Stimulated activated CD4-positive, alpha-beta T cell treated with anti-CD3 and anti-CD28 coated beads, Interleukin-1b, Interleukin-23, amount 100 ng/mL, for 4 hours (primary cell): ENCODE measurements at places on chromosomes 2 and 18.

- no peak for DNase-seq
These were observed 141.7 kb upstream of the TWIST2 start for GRCh38 chr2:238706163-238706562.

DNA sequence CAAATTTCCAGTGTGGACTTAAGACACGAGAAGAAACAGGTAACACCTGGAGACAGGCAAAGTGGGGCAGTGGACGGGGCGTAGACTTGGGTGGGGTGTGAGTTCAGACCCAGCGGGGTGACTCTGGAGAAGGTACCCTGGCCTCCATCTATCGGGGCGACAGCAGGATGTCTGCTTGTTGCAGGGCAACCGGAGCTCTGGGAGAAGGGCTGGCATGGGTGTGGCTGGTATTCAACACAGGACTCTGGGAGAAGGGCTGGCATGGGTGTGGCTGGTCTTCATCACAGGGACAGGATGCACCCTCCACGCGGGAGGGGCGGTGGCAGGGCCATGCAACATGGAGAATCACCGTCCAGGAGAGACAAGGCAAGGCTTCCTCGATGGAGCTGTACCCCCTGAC lies 198.5 kb downstream of the HDAC4 start:
- no peak for DNase-seq

DNA sequence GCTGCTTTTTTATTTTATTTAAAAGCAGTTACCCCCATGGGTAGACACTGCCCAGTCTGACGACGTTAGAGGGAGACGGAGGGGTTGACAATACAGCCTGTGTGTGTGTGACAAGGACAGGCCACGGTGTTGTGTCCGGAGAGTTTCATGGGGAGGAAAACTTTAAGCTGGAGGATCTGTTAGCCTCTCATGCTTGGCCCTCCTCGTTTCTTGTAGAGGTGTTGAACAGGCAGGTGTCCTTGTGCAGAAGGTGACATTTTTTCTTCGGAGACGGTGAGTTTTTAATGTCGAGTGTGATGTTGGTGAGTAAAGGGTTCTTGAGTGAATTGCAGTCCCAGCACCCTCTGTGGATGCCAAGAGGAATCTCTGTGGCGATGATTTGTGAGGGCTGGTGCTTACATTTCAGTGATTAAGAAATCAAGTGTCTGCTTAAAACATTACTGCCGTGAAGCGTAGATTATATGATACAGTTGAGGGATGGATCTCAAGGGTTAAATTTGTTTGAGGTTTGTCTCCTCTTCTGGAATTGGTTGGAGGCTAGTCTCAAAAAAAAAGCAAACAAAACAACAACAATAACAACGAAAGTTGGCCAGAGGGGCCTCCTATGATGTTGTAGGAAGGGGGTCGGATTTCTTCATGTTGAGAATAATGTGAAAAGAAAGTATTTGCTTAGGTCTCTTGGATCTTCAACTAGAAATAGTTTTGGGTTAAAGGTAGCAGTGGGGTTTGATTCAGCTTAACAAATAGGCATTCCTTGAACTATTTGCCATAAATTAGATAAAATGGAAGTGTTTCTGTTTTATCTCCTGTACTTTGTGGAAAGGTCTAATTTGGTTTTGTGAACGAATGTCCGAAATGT lies 1.6 kb downstream of the NCOA1 start:
- DNase-seq = no peak

DNA sequence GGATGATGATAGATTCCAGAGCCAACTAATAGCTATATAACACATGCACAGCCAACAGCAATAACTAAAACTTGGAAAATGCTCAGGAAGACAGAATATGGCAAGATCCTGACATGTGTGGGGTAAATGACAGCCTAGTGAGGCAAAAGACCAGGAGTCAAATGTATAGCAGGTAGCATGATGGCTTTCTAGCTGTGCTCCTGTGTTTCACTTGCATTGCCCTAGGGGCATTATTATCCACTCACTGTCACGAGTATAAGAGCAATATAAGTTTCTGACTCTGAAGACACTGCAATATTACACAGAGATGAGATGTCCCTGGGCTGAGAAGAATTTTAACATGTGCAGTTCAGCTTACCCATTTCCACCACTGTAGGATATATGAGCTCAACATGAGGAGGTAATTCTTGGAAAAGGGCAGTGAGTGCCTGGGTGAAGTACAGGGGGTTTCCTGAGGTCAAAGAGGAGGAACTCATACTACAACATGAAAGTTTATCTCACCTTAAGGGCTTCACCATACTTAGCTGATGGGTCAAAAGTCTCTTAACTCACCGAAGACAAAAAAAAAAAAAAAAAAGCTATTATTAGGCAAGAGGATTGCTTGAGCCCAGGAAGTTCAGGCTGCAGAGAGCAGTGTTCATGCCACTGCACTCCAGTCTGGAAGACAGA lies 1385.6 kb upstream of the SLC39A10 start:
- no peak for DNase-seq

DNA sequence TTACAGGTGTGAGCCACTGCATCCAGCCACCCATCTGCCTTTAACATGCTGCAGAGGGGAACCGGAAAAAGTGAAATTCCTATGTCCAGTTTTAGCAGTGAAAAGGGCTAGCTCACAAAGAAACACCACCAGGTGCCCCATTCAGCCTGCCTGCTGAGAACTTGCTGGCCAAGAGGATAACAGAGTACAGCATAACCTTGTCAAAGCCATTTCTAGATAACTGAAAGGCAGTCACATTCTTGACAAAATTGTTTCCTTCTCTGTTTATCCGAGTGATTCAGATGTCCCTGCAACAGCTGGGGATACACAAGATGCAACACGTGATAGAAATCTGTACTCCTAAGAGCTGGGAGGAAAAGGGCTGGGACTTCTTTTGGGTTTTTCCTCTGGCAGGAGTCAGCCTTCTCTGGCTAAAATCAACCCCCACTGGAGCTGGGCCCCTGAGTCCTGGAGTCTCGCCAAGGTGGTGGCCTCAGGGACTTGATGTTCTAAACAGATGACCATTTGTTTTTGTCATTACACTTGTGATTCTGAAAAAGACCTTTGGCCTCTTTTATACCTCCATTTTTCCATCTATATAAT lies 505.4 kb downstream of the BCL11A start:
- DNase-seq = no peak
